ENCODE measurements at places on chromosomes 11 and 22.
A peak's percentile ranks its signal among the peaks of the same experiment; 100 is the strongest.

- DNase-seq = peak; percentile 83
These were observed 691.6 kb downstream of the NTM start for GRCh38 chr11:132062031-132062430.

- no peak for DNase-seq
These were observed 162.5 kb upstream of the ISX start for GRCh38 chr22:34903416-34903815.

GRCh38 chr11:74006743-74007304 lies 2.1 kb downstream of the UCP3 start:
- DNase-seq = no peak

DNA sequence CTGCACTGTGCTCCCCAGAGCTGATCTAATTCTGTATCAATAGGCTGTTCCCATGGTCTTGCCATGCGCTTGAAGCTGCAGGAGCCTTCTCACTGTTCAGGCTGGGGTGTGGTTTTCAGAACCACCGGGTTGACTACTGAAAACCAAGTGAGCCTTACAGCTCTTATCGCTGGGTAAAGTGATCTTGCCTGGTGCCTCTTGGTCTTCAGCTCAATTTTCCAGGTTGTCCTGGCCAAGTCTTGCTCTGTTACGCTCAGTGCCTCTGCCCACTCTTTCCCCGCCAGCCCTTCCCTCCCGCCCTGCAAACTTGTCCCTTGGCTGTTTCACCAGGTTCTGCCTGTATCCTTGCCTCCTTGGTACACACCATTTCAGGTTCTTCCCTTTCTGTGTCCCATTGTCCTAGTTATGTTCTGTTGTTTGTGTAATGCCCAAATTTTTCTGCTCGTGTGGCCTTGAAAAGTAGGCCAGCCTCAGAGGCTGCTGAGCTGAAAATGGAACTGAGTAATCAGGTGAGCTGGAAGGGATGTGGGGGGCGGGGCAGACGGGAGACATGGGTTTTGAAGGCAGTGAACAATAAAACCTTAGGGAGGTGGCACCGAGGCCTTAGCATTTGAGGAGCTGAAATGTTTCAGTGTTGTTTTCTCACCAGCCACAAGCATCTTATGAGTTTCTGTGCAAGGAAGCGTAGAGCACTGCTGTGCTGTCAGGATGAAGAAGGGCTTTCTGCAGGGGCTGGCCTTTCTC lies 11.2 kb downstream of the PEX26 start:
- DNase-seq = no peak

- no peak for DNase-seq
These were observed 154.2 kb upstream of the NAV2 start for GRCh38 chr11:19558189-19558986.

All from NCI-H748 treated with DMSO at 0.1 percent for 48 hours (cell line).